ENCODE measurements at places on chromosomes 7 and 10.

GRCh38 chr10:101693651-101693977, 1.4 kb downstream of the FBXW4 start:
- no peak for DNase-seq

- no peak for DNase-seq
Observed at GRCh38 chr10:116108095-116108494, 164.9 kb downstream of the GFRA1 start.

GRCh38 chr10:22988581-22989360, 60.9 kb downstream of the ARMC3 start:
- DNase-seq = peak; percentile 72

DNA sequence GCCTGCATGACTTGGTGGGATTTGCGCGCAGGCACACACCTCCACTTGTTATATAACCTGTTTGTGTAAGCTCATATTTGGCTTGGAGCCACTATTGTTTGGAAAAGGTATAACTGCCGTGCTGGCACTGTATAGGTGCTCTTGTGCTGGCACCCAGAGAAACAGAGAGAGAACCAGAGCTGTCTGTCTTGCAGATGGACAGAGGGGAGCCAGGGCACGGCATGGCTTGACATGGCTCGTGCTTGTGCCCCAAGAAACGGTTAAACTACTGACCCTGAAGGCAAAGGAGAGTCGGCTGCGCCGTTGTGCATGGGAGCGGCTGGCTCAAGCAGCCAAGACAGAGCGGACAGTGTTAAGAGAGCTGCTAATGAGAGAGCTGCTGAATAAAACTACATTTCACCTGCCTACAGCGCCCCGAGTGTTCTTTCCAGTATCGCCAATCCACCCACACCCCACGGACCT, 23.2 kb downstream of the RAPGEF5 start:
- DNase-seq = no peak

DNA sequence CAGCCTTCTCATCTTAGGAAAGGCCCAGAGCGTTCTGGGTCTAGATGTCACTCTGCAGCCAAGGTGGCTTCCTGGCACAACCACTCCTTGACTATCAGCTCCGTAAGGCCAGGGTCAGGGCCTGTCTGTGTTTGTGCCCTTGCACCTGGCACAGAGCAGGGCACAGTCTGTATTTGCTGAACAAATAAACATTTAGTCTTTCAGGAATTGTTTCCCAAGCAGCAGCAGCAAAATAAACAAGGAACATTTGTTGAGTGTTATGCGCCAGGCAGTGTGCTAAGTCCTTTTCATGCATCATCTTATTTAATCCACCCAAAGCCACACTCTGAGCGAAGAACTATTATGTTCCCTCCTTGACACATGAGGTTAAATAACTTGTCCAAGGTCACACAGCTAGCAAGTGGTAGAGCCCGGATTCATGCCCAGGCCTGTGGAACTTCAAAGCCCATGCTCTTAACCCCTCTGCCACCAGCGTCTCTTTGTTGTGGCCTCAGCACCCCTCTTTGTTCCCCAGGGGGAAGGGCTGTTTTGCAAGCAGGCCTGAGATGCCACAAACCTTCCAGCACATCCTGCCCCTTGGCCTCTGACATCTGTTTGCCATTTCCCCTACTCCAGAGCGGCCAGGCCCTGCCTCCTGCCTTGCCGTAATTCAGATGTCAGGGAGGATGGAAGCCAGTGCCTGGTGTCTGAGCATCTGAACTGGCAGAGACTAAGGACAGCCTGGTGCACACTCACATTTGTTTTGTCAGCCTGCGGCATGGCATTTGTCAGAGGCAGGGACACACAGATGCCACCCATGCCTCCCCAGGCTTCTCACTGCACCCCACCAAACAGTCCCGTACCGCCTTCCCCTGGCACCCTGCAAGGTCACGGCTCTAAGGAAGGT, 325.8 kb upstream of the ZMIZ1 start:
- no peak for DNase-seq

- DNase-seq = no peak
Observed at GRCh38 chr10:93154531-93154930, 80.8 kb downstream of the CYP26A1 start.

- no peak for DNase-seq
Observed at GRCh38 chr10:36736311-36736710, 389.1 kb upstream of the ANKRD30A start.

GRCh38 chr10:51090190-51090589, 15.9 kb downstream of the PRKG1 start:
- no peak for DNase-seq
